NCI-H1092 treated with DMSO at 0.1 percent for 48 hours (cell line): ENCODE measurements at places on chromosomes 16 and 17.

DNA sequence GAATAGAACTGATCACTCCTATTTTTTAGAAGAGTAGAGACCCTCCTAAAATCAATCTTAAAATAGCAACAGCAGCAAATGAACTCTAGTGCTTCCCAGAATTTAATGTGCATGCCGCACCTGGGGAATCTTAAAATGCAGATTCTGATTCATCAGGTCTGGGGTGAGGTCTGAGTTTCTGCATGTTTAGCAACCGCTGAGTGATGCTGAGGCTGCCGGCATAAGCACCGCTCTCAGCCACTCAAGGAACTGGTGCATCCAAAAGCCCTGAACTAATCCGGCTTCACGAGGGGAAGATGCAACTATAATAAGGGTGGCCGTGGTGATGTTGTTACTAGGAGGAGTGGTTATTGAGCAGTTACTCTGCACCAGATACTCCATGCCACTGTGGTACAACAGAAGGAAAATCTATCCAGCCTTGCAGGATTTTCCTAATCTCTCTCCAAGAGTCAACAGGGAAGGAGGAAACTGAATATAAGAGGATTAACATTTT lies 19.7 kb downstream of the SDK2 start:
- no peak for DNase-seq

DNA sequence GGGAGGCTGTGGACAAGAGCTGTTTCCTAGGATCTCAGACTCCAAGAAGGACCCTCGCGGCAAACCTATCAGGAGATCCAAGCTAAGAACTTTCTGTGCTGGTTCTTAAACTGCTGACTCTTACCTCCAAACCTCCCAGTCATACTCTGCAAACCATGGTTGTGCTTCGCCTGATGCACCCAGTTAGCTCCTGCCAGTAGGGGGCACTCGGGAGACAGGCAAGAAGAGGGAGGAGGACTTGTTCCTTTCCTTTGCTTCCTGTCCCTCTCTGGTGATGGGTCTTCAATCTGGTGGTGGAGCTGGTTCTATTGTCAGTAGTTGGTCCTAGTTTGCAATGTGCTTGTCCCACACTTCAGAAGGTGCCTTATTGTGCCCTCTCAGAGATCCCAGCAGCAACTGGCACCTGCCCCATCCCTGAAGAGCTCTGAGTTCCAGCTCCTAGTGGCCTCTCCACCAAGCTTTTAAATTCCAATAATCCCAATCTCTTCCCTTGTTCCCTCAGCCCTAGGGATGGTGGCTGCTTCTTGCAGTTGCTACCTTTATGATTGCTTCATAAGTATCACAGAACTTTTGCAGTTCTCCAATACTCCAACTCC lies 113.5 kb upstream of the RPL38 start:
- DNase-seq: peak; percentile 65

- DNase-seq: peak; percentile 48
Measured at GRCh38 chr17:32319548-32319905, 22.4 kb downstream of the C17orf75 start.

GRCh38 chr16:88723911-88724310 lies 17.6 kb downstream of the CTU2 start:
- no peak for DNase-seq

DNA sequence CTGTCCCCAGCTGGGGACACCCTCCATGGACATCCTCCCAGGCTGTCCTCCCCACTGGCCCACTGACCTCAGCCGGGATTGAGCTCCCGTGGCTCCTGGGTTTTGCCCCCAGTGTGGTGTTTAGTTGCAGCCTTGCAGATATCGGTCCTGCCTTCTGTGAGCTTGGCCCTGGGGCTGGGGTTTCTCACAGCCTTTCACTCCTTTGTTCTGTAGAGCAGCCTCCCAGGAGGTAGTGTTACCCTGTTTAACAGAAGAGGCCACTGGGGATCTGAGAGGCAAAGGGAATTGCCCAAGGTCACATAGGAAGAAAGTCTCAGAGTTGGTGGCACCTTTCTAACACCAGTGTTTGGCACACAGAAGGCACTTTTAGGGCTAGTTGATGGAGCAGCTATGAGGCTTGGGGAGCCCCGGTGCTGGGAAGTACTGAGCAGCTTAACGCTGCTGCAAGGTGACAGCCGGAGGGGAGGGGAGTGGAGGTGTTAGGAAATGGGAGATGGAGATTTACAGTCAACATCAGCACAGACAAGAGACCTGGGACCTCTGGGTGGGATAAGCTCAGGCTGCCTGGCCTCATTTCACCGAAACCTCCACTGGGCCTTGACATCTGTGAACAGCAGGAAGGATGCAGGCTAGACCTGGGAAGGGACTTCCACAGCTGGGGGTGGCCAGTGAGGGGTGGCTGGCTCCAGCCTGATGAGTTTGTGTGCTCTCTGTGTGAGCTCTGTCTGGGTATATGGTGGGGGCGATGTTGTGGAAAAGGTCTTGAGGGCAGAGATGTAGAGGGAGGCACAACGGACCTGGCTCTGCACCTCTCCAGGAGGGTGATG lies 26.1 kb downstream of the CACNA1G start:
- no peak for DNase-seq

DNA sequence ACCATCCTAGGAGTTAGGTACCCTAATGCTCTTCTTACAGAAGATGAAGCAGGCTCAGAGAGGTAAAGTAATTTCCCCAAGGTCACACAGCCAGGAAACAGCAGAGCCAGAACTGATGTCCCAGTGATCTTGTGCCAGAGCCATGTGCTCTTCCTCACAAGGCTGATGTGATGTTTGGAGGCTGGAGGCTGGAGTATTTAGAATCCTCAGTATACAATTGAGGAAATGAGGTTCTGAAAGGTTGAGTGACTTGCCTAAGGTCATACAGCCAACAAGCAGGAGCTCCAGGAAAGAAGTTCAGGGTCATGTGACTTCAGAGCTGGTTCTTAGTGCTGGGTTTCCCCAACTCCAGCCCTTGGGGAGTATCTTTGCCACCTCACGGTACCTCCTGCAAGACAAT lies 18.5 kb downstream of the ITPRIPL2 start:
- no peak for DNase-seq

DNA sequence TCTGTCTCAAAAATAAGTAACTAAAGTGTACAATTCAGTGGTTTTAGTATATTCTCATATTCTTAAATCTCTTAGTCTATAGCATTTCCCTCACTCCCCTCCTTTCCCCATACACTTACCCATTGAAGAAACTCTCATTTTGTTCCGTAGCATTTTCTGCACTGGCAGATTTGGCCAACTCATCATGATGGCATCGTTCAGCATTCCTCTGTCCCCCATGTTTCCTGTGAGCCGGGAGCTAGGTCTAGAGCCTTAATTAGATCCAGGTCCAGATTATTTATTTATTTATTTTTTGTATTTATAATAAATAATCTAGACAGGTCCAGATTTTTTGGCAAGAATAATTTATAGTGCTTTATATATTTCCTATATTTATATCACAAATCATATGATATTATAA lies 31.0 kb downstream of the HEATR3 start:
- no peak for DNase-seq

DNA sequence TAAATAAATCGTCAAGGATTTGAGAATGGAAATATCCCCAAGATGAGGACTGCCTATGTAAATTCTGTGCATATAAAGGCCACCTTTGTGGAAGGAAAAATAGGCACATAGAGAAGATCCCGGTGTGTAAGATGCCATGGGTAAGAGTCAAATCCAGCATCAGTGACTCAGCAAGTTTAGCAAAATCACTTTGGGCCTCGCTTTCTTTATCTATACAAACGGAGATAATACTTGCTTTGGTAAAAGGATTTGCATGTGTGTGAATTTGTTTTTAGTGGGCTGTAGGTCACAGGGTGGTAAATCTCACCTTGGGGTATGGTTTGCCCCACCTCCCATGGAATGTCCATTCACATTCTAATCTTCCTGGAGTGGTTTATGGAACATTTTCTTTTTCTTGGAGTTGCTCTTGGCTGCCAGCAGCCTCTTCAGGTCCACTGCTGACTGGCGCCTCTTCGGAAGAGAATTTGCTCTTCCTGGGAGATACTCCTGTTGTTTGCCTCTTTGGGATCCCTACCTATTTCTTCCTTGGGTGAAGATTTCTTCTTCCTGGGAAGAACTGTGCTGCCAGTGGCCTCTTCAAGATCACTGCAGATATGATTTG lies 587.6 kb downstream of the CDH11 start:
- no peak for DNase-seq

GRCh38 chr16:1154887-1155331 lies 2.0 kb downstream of the CACNA1H start:
- no peak for DNase-seq

DNA sequence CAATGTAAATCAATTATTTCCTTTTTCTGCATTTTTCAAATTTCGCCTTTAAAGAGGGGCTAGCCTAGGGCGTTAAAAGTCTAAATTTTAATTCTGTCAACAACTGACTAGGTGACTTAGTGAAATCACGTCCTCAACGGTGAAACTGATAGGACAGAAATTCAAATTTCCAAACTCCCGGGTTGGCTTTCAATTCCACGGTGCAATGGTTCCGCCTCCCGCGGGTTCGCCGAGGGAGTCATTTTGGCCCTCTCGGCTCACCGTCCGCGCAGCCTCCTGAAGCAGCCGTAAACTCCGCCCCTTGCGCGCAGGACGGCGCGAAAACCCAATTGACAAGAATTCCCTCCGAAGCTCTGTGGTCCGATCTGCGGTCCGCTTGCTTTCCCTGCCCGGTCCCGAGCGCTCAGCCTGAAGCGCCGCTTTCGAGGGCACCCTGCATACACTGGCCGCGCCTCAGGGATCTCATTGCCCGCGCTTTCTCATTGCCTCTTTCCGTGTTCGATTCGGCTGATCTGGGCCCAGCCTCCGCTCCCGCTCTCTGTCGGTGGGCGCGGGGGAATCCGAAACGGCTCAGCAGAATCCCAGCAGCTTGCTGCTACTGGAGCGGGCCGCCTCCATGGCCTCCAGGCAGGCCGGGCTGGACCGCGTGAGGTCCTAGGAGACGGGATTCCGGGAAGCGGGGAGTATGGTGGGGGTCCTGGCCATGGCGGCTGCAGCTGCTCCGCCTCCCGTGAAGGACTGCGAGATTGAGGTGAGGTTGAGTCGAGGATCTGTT lies at the start of gene ATAD5:
ATAD5 (plus strand) TSS at position 304 of the 775 bp plus-strand sequence; CDS start at position 686, 382 bp downstream.
- peak; percentile 93 for DNase-seq

DNA sequence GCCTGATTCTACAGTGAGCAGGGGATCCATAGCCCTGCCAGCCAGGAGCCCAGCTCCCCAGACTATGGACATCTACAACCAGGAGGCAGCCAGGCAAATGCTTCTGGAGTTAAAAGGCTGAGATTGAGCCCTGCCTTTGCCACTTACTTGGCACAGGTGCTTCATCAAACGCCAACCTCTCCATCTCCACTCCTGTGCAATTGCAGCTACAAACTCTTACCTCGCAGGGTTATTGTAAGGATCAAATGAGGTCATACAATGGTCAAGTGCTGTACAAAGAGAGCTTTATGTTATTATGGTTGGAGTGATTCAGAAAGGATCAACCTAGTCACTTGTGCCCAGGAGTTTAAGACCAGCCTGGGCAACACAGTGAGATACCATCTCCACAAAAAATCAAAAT lies 9.8 kb upstream of the MYO18A start:
- DNase-seq: no peak

DNA sequence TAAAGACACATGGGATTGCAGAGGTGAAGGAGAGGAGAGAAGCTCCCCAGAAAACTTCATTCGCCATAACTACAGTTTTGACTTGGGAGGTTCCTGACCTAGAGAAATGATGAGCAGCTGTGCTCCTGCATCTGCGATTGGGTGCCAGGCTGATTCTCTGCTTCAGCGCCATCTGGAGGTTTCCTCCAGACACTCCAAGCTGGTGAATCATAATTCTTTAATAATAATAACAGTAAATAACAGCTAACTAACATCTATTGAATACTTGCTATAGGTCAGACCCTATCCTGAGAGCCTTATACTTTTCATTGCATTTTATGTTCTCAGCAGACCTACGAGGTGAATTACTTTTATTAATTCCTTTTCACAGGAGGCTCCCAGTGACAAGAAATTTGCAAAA lies 575.8 kb downstream of the TOX3 start:
- DNase-seq: peak; percentile 50

- peak; percentile 59 for DNase-seq
Measured at GRCh38 chr16:54174750-54175149, 111.8 kb downstream of the IRX3 start.

- no peak for DNase-seq
Measured at GRCh38 chr16:30840611-30841010, 53.3 kb downstream of the BCL7C start.
